ENCODE measurements at places on chromosomes 6 and 20.

DNA sequence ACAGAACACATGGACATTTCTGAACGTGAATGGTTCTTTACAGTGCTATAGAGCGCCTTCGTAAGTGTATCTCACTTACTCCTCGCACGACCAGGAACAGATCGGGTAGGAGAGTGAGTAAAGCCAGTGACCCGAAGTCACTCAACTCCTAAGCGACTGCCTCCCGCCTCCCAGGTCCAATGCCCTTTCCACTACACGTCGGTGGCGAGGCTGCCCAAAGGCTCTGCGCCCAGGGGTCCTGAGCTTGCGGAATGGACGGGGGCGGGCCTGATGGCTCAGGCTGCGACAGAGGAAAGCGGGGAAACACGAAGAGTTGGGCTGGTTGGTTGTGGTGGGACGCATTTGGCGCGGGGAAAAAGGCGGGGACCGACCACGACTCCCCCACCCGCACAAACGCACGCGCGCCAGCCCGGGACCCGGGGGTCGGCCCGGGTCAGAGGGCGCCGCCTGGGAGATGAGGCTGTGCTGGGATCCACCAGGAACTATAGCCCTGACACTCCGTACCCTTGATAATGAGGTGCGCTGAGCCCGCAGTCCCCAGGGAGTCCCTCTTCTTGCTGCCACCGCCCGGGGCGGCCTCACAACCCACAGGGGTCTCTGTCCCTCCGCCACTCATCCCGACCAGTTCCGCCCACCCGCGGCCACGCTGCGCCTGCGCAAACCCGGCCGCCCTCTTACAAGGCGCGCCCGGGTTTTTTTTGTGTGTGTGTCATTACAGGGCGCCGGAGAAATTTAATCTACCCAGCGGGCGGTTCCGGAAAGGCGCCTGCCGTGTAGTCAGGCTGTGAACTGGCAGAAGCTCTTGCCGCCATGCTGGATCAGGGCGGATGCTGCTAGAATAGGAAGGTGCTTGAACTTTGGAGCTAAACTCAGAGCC, at the start of gene BLOC1S5:
Gene BLOC1S5 (minus strand): TSS at position 629 of the 877 bp plus-strand sequence. CDS start 13 bp downstream, at position 616.
- DNase-seq: peak; percentile 94

DNA sequence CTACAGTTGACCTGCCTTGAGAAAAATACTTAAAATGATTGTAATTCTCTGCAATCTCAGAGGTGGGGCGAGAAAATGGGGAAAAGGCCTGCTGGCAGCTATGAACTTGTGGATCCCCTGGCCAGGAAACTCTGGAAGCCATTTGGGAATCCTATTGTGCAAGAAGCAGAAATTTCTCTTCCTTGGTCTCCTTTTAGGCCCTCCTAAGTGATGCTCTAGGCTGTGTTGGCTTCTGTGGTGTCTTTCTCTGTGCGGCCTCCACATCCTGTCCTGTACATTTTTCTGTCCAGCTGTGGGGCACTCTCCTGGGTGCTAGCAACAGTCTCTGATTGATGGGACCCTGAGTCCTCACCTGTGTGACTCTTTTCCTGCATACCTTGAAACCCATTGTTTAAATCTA, 290.9 kb downstream of the FARS2 start:
- DNase-seq: no peak

DNA sequence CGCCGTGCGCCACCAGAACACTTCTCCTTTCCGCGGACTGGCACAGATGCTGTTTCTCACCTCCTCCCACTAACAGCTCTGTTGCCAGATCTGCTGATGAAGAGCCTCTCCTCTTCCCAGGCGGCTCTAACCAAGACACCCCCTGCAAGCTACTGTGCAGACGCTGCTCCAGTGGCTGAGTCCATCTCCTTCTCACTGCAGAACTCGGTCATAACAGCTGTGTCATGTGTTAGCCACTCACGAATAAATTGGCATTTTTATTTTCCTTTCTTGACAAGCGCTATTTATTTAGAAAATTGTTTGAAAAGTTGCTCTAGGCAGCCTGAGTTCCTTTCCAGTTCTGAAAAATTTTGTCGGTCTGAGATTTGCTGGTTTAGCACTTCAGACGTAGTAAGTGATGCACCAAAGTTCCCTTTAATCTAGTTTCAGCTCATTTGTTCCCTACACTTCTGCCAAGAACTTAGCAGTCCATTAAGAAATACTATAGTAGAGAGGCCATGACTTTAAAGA, 12.8 kb upstream of the PLEKHG1 start:
- DNase-seq: no peak

GRCh38 chr6:32796848-32797776, 19.7 kb downstream of the HLA-DOB start:
- peak; percentile 64 for DNase-seq

DNA sequence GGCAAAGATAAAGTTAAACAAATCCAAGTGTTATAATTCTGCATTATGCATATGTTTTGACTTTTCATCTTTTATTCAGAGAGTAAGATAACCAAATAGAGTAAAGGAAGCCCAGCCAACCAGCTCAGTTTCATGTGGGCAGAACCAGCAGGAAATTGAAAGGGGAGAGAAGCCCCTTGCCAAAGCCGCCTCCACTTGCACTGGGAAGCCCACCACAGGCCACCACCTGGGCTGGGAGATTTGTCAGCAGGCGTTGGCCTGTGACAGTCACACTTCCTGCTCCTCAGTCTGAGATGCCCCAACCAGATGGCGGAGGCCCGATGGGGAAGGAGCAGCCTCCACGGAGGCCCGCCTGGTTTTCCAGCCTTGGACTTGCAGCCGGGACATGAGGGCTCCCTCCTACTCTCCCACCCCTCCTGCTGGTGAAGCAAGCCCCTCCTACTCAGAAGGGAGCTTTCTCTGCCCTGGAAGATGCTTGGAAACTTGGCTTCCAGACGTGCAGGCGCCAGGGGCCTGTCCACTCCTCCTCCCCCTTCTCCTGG, 166.8 kb upstream of the SULF2 start:
- DNase-seq: no peak

- DNase-seq: no peak
Measured at GRCh38 chr6:145212813-145213212, 522.5 kb downstream of the EPM2A start.
